ENCODE measurements at places on chromosomes 5 and 9. TPM values are rescaled to one million over a fixed set of nuclear protein-coding genes. Genes with fewer than 3 reads are reported as not detected.

The GCNT4 gene
- total RNA-seq, result 0.32 TPM

The PTPRD gene
- total RNA-seq, result 65.2 TPM

The GPR150 gene
- 1.0 TPM for total RNA-seq

The EGFLAM gene
- total RNA-seq, result 3.4 TPM

The FCN1 gene
- not detected for total RNA-seq
